Uterus (tissue), 4 donors: ENCODE measurements at places on chromosomes 12 and 14. TPM values are rescaled to one million over a fixed set of nuclear protein-coding genes. Genes with fewer than 3 reads are reported as not detected.

DNA sequence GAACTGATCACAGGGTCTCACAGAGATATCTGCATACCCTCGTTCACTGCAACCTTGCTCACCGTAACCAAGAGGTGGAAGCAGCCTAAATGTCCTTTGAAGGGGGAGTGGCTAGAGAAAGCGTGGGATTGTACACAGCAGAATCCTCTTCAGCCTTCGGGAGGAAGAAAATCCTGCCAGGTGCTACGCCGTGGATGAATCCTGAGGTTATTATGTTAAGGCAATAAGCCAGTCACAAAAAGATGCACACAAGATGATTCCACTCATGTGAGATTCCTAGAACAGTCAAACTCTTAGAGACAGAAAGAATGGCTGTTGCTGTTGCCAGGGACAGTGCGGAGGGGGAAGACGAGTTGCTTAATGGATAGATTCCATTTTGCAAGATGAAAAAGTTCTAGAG lies 39.6 kb upstream of the SFSWAP start:
- H3K4me1 ChIP-seq, result no peaks in the 10 kb centered on the region
- no peaks in the 10 kb centered on the region for H3K27me3 ChIP-seq
- no peak for DNase-seq
- no peaks in the 10 kb centered on the region for H3K36me3 ChIP-seq
- H3K4me3 ChIP-seq, result no peak overlapping the region

DNA sequence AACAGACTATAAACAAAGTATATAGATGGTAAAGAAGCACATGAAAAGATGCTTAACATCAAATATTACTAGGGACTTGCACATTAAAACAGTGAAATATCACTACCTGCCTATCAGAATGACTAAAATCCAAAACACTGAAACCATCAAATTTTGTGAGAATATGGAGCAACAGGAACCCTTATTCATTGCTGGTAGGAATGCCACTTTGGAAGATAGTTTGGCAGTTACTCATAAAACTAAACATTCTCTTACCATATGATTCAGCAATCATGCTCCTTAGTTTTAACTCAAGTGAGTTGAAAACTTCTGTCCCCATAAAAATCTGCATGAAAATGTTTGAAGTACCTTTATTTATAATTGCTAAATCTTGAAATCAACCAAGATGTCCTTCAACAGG lies 297.6 kb downstream of the DAD1 start:
- no peak for DNase-seq
- H3K4me1 ChIP-seq, result no peaks in the 10 kb centered on the region
- H3K4me3 ChIP-seq, result no peak overlapping the region

GRCh38 chr12:49827051-49827400 lies 1.2 kb downstream of the NCKAP5L start:
- H3K4me1 ChIP-seq, result peaks cover 4% of the 10 kb centered on the region
- peak overlapping the region; percentile 86 for H3K27ac ChIP-seq
- DNase-seq, result no peak
- peak overlapping the region; percentile 90 for H3K4me3 ChIP-seq

DNA sequence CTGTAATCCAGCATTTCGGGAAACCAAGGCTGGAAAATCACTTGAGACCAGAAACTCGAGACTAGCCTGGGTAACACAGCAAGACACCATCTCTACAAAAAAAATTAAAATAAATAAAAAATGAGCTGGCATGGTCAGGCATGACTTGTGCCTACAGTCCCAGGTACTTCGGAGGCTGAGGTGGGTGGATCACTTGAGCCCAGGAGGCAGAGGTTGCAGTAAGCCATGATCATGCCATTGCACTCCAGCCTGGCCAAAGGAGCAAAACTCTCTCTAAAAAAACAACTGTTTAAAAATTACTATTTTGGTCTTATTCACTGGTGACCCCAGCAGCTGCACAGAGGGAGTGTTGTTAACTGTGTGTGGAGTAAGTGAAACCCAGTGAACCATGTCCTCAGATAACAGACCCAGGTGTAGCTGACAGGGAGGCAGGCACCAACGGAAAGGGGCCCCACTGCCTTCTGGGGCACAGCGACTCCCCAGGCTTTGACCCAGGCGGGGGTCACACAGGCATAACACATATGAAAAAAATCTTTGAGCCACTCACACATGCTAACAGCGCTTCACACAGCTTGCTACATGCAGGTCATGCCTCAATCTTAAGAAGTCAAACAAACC lies 12.1 kb downstream of the DDX54 start:
- no peak for DNase-seq
- H3K27me3 ChIP-seq, result no peaks in the 10 kb centered on the region
- no peak overlapping the region for H3K27ac ChIP-seq
- no peak overlapping the region for H3K4me3 ChIP-seq

- no peaks in the 10 kb centered on the region for H3K4me1 ChIP-seq
- peak; percentile 45 for DNase-seq
- H3K27me3 ChIP-seq, result no peaks in the 10 kb centered on the region
- H3K4me3 ChIP-seq, result no peak overlapping the region
- H3K36me3 ChIP-seq, result no peaks in the 10 kb centered on the region
- peak overlapping the region; percentile 46 for H3K27ac ChIP-seq
Observed at GRCh38 chr12:52650520-52651081, 1.4 kb downstream of the KRT2 start.

- no peaks in the 10 kb centered on the region for H3K4me1 ChIP-seq
- no peaks in the 10 kb centered on the region for H3K27me3 ChIP-seq
- peak overlapping the region; percentile 76 for H3K27ac ChIP-seq
- H3K4me3 ChIP-seq, result peak overlapping the region; percentile 32
- no peaks in the 10 kb centered on the region for H3K36me3 ChIP-seq
- DNase-seq, result no peak
Observed at GRCh38 chr12:18296909-18297280, 35.6 kb downstream of the PIK3C2G start.

DNA sequence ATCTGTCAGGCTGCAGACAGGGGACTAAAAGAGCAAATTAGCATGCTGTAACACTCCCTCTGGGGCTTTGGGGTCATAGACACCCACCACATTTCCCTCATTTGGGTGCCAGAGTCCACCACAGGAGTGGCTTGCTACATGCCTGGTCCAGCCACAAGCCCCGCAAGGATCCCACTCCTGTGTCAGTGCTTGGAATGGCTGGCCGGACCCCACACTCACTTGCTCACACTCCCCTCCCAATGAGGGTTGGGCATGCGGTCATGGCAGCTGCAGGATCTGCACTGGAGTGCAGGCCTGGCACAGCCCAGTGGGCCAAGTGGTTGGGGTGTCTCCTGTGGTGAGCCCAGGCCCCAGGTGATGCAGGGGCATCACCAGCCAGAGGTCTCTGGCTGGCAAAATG lies 59.9 kb downstream of the TSPAN19 start:
- H3K27ac ChIP-seq, result no peak overlapping the region
- H3K4me1 ChIP-seq, result no peaks in the 10 kb centered on the region
- no peak for DNase-seq
- H3K27me3 ChIP-seq, result no peaks in the 10 kb centered on the region

DNA sequence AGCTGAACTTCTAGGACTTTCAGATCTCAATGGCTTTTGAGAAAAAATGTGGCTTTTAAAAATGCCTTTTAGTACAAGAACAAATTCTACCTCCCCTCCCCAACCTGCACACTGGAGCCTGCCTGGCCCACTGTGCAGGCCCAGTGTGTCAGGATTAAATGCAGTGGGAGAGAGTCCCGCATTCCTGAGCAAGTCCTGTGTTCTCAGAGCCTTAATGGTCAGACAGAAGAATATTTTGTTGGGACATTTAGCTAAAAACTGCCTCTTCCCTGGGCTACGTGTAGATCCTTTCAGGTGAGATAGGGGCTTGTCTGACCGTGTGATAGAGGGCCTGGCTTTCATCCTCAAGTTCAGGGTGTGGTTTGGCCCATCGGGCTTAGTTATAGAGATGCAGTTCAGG lies 63.1 kb upstream of the ESRRB start:
- H3K27me3 ChIP-seq, result no peaks in the 10 kb centered on the region
- no peak overlapping the region for H3K4me3 ChIP-seq
- no peak for DNase-seq
- H3K27ac ChIP-seq, result no peak overlapping the region
- H3K36me3 ChIP-seq, result no peaks in the 10 kb centered on the region
- no peaks in the 10 kb centered on the region for H3K4me1 ChIP-seq

DNA sequence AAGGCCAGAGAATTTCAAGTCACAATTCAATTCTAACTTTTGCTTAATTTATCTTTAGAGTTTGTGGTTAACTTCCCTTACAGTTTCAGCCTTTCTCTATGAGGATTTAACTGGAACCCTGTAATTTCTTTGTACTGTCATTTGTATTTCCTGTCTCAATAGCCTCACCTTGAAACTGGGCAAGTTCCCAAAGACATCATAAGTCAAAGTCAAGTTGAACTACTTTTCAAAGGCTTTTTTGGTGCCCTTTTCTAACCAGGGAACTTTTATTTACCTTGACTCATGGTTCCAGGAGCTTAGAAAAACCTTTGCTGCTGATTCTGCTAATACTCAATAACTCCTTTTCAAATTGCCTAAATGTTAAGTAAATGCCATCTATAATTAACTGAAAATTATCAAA lies 200.8 kb upstream of the KRR1 start:
- DNase-seq, result no peak
- no peaks in the 10 kb centered on the region for H3K27me3 ChIP-seq
- no peaks in the 10 kb centered on the region for H3K4me1 ChIP-seq

GRCh38 chr12:107990325-107990724 lies 138.8 kb upstream of the WSCD2 start:
- H3K27ac ChIP-seq, result no peak overlapping the region
- peak; percentile 18 for DNase-seq
- H3K4me3 ChIP-seq, result no peak overlapping the region
- no peaks in the 10 kb centered on the region for H3K27me3 ChIP-seq

GRCh38 chr12:40137252-40137651 lies 31.4 kb upstream of the SLC2A13 start:
- H3K27ac ChIP-seq, result no peak overlapping the region
- H3K27me3 ChIP-seq, result no peaks in the 10 kb centered on the region
- no peak overlapping the region for H3K4me3 ChIP-seq
- no peaks in the 10 kb centered on the region for H3K4me1 ChIP-seq
- H3K36me3 ChIP-seq, result no peaks in the 10 kb centered on the region
- DNase-seq, result no peak

GRCh38 chr14:61560323-61560722 lies 135.0 kb upstream of the HIF1A start:
- H3K27ac ChIP-seq, result peak overlapping the region; percentile 69
- no peaks in the 10 kb centered on the region for H3K27me3 ChIP-seq
- DNase-seq, result no peak

- no peaks in the 10 kb centered on the region for H3K4me1 ChIP-seq
- H3K36me3 ChIP-seq, result no peaks in the 10 kb centered on the region
- no peak for DNase-seq
- no peak overlapping the region for H3K27ac ChIP-seq
Observed at GRCh38 chr14:48672506-48672905, 913.7 kb downstream of the RPS29 start.

- DNase-seq, result no peak
- H3K4me3 ChIP-seq, result no peak overlapping the region
- no peaks in the 10 kb centered on the region for H3K4me1 ChIP-seq
- H3K27ac ChIP-seq, result no peak overlapping the region
Observed at GRCh38 chr12:22361785-22362184, 27.3 kb upstream of the ST8SIA1 start.

DNA sequence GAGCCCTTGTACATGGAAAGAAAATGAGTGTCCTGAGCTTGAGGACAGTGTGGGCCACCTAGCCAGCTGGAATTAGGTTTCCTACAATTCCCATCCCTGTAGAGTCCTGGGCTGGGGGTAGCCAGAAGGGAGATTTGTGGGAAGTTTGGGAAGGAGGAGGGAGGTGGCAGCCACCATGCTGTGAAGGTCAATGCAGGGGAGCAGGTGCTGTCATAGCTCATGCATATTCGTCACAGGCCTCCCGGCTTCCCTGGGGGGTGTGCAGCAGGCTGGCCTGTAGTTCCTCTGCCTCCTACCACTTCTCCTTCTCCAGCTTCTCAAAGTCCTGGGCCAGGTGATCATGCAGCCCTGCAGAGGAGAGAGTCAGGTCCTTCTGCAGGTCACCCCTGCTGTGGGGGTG lies 121.3 kb downstream of the TBX3 start:
- H3K36me3 ChIP-seq, result no peaks in the 10 kb centered on the region
- H3K4me3 ChIP-seq, result no peak overlapping the region
- no peak for DNase-seq
- no peaks in the 10 kb centered on the region for H3K4me1 ChIP-seq
- no peak overlapping the region for H3K27ac ChIP-seq

- H3K36me3 ChIP-seq, result no peaks in the 10 kb centered on the region
- H3K27me3 ChIP-seq, result no peaks in the 10 kb centered on the region
- H3K27ac ChIP-seq, result peak overlapping the region; percentile 39
Observed at GRCh38 chr12:63990828-63991547, 146.5 kb downstream of the SRGAP1 start.

- no peak overlapping the region for H3K4me3 ChIP-seq
- DNase-seq, result no peak
- no peaks in the 10 kb centered on the region for H3K36me3 ChIP-seq
- no peaks in the 10 kb centered on the region for H3K27me3 ChIP-seq
Observed at GRCh38 chr12:109835827-109836226, 2.6 kb upstream of the TRPV4 start.

DNA sequence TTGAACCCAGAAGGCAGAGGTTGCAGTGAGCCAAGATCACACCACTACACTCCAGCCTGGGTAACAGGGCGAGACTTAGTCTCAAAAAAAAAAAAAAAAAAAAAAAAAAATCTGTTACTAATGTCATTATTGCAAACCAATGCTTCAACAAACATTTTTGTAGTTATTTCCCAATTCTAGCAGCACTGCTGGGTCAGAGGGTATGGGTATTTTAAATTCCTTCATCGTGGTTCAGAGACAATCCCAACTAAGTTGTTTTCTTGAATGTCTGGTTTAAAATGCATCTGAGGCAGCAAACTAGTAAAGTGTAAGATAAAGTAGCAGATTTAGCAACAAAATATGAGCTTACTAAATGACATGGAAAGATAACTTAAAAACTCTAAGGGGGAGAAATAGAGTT lies 65.6 kb downstream of the FERMT2 start:
- H3K36me3 ChIP-seq, result no peaks in the 10 kb centered on the region
- H3K4me1 ChIP-seq, result peaks cover 5% of the 10 kb centered on the region
- H3K4me3 ChIP-seq, result no peak overlapping the region

Gene CLEC1B
- total RNA-seq, result not detected

Gene ACSS3
- 62.2 TPM for total RNA-seq

Gene LRFN5
- total RNA-seq, result 5.1 TPM

Gene SYCP3
- not detected for total RNA-seq

Gene CEP170B
- 7.7 TPM for total RNA-seq

Gene CD163L1
- under 0.01 TPM for total RNA-seq

Gene TPH2
- total RNA-seq, result not detected

Gene BIN2
- total RNA-seq, result 1.3 TPM

Gene FAM181A
- total RNA-seq, result 0.48 TPM

Gene GALNT16
- total RNA-seq, result 35.9 TPM

Gene RAD51B
- 29.5 TPM for total RNA-seq
